ENCODE measurements at places on chromosomes 5 and 9. TPM values are rescaled to one million over a fixed set of nuclear protein-coding genes. Genes with fewer than 3 reads are reported as not detected.

Gene C8G
- total RNA-seq: 0.84 TPM

Gene ABITRAM
- total RNA-seq: 7.2 TPM

Gene IL31RA
- total RNA-seq: 1.4 TPM

Gene NUP214
- 22.9 TPM for total RNA-seq

Gene IRF1
- 63.9 TPM for total RNA-seq

Gene C9orf152
- not detected for total RNA-seq

Gene GPR150
- 1.9 TPM for total RNA-seq

Gene GPSM1
- 17.9 TPM for total RNA-seq

Gene LRRC70
- 19.9 TPM for total RNA-seq

Gene CDO1
- total RNA-seq: 0.15 TPM

Gene GCNT1
- 1.5 TPM for total RNA-seq

Gene ZNF658
- 2.2 TPM for total RNA-seq

Gene SVEP1
- total RNA-seq: not detected

Gene SPINK4
- total RNA-seq: not detected

Gene BARX1
- not detected for total RNA-seq

Gene PCDHGA6
- 0.73 TPM for total RNA-seq

Gene F2R
- 141 TPM for total RNA-seq

Gene DIPK1B
- 151 TPM for total RNA-seq
